ENCODE measurements at places on chromosomes 11 and 22.

DNA sequence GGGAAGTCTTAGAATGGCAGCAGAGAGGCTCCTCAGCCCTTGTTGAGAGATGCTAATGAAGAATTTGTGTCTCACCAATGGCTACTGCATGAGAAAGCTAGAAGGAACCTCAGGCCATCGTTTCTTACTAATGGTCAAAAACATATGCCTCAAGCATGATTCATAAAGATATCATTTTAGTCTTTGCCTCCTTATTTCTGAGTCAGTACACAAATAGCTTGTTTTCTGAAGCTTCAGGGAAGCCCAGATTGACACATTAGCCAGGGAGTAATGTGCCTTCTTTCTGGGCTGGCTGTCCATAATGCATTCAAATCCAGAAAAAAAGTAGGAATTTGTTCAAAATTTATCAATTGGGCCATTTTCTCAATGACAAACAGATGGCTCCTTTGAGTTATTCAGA, 169.4 kb upstream of the ZBED5 start:
- no peak for DNase-seq

- no peak for DNase-seq
Measured at GRCh38 chr22:41229215-41229614, 11.5 kb downstream of the CHADL start.

GRCh38 chr11:125519860-125520834, 24.1 kb upstream of the FEZ1 start:
- no peak for DNase-seq

DNA sequence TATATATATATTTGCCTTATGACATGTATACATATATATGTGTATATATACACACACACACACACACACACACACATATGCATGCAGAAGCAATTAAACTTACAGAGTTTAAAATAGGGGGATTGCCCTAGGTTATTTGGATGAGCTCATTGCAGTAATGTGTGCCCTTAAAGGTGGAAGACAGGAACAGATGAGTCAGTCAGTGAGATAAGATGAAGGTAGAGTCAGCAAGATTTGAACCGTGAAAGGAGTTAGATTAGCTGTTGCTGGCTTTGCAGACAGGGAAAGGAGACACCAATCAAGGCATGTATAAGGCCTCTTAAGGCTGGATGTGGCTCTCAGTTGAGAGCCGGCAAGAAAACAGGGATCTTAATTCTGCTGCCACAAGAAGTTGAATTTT, 902.4 kb upstream of the RAG2 start:
- no peak for DNase-seq

GRCh38 chr11:132101881-132102280, 731.5 kb downstream of the NTM start:
- no peak for DNase-seq

- DNase-seq, result no peak
Measured at GRCh38 chr22:40418366-40419201, 48.2 kb downstream of the SGSM3 start.

GRCh38 chr11:112159098-112160065, 4.5 kb downstream of the IL18 start:
- no peak for DNase-seq

- peak; percentile 89 for DNase-seq
Measured at GRCh38 chr11:122765487-122766131, 72.7 kb upstream of the CRTAM start.

All from DMS79 treated with DMSO at 0.1 percent for 48 hours (cell line).